Activated T-cell treated with anti-CD3 and anti-CD28 coated beads, Interleukin-2, amount 50 U/mL, for 72 hours (primary cell): ENCODE measurements at places on chromosomes 5 and 9.

DNA sequence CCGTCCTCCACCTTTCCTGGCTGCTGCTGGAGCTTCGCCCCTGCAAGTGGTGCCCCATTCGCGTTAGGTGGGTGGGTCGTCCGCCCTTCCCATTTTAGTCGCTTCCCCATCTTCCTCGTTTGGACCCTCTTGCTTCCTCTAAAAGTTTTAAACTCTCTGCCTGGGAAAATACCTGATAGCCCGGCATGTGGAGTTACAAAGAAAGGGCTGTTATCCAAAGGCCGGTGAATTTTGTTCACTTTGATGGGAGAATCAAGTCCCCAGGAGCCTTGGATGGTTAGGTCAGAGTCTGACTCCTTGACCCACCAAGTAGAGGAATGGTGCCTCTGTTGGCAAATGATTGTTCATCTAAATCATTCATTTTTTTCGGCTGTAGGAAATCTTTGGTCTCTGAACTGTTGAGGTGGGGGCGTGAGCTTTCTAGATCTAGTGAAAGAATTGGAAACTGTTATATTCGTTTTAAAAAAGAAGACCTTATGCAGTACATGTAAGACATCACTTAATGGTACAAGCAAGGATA is 29.5 kb upstream of the APC start:
- no peak for DNase-seq

- no peak for DNase-seq
These were observed 244.9 kb upstream of the IRX1 start for GRCh38 chr5:3350781-3351180.

- DNase-seq, result no peak
These were observed 27.9 kb upstream of the CDKN2B start for GRCh38 chr9:22036866-22037626.

DNA sequence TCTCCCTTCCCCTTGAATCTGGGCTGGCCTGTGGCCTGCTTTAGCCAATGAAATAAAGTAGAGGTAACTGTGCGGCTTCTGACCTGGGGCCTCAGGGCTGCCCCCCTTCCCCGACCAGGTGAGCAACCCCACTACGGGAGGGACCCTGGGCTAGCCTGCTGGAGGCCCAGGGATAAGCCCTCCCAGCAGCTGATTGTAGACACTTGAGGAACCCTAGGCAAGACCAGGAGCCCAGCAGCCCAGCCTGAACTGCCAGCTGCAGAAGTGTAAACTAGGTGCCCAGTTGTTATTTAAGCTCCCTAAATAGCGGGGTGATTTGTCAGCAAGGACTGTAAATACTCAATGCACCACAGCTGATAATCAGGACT is 41.3 kb downstream of the RAPGEF1 start:
- DNase-seq, result no peak

DNA sequence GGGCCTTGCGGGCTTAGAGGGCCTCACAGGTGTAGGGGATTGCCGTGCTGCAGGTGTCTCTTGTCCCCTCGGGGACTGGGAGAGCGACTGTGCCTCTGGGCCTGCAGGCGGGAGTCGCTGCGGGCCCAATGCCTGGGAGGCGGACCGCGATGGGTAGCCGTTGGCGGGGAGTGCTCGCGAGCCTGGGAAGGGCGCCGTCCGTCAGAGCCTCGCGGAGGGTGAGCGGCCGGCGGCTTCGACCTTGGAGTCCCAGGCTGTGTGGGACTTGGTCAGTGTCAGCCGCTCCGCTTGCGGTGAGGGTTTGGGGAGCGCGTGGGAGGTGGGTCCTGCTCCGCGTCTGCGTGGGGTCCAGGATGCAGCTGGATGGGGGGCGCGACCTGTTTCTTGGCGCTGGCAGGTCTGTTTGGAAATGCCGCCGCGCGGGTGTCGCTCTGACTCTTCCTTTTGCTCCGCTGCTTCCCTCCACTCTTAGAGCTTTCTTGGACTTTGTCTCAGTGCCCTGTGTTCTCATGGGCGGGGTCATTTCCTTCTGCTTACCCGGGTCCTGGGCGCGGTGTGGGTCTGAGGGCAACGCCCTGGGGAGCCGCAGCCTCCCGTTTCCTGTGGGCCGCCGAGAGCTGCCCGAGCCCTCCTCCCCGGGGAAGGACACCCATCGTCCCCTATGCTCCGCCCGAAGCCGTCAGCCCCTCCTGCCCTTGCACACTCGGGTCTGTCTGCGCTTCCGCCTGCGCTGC is 88.9 kb upstream of the CACNA1B start:
- no peak for DNase-seq

DNA sequence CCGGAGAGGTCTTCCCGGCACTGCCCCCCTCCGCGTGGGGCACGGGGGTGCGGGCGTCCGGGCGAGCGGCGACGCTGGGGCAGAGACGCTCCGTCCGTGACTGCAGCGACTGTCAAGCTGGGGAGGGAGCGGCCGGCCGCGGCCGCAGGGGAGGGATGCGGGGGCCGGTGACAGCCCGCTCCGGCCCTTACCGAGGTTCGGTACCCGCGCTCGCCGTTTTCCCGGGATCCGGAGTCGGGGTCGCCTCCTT is 400 bp downstream of the KDM4C start:
- DNase-seq, result no peak

DNA sequence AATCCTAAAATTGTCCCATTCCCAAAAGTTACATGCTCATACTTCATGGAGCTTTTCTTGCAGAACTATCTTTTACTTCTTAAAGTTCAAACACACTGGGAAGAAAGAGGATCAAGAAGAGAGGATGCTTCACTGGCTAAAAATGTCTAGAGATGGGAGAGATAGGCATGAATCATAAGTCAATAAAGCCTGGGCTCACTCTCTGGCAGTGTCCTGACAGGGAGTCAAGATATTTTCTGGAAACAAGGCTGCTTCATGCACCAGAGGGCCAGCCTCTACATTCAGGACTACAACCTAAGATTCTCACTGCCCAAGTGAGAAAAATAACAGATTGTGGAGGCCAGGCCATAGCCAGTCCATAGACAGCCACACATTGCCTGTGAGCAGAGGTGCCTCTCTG is 1358.4 kb downstream of the EFNA5 start:
- no peak for DNase-seq
